CD4-positive, alpha-beta T cell treated with Interleukin-10 for 1 hour (primary cell): ENCODE measurements at places on chromosomes 3 and 15.

- no peak for DNase-seq
Measured at GRCh38 chr3:13492976-13493866, 13.1 kb downstream of the HDAC11 start.

GRCh38 chr15:66766282-66767230 lies 64.5 kb downstream of the SMAD6 start:
- no peak for DNase-seq

DNA sequence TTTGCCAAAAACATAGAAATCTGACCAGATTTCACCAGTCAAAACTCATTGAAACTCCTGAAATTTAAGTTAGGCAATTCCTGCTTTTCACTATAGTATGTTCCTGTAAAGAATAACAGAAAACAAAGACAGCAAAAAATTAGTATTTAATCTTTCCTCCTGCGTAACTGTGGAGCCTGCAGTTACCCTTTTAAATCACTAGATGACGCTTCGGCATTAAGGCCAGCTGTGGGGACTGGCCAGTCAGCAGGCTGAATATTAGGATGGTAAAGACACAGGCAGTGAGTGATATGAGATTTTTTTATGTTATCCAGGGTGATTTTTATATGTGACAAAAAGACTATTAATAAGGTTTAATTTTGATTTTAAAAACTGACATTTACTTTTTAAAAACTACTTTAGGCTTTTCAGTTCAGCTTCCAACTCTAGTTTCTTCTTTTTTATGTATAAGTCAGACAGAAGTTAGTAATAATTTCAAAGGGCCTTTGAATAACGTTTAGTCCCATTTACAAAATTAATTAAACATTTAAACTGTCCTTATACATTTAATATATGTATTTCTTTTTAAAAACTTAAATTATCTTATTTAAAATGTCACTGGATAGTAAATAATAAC lies 165.1 kb downstream of the PPM1L start:
- no peak for DNase-seq

- no peak for DNase-seq
Measured at GRCh38 chr15:59178151-59178695, 28.4 kb upstream of the LDHAL6B start.

DNA sequence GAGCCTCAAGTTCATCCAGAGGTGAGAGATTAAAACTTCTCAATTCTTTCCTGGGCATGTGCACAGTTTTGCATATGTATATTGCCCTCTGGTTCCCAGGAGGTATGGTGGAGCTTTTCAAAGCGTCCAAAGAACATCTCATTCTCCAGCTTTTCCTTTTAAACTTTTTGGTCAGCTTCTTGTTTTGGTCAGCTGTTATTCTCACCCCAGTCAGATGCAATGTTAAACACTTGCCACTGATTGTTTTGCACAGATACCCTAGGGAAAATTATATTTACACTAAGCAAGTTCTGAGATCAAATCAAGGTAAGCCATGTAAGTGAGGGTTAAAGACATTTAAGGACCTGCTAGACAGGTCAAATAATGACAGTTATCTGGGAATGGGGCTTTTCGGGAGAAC lies 261.3 kb downstream of the EDEM1 start:
- DNase-seq: no peak

- DNase-seq: no peak
Measured at GRCh38 chr3:138432576-138433240, 1.7 kb upstream of the ESYT3 start.

DNA sequence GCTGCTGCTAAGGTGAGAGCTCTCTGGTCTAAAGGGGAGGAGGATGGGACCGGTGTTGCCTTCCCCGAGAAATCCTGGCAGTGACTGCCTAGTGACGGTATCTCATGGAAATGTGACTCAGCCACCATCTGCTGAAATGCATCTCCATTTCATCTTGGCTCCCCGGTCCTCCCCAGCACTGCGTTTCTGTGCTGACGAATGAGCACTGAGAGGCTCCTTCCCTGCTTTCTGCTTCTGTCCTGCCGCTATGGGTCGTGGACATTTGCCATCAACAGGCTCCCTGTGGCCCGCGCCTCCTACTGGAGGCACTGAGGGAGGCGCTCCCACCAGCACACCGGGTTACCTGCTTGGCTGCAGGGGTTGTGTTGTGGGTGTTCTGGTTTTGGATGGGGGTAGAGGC lies 13.5 kb upstream of the SEC13 start:
- no peak for DNase-seq

DNA sequence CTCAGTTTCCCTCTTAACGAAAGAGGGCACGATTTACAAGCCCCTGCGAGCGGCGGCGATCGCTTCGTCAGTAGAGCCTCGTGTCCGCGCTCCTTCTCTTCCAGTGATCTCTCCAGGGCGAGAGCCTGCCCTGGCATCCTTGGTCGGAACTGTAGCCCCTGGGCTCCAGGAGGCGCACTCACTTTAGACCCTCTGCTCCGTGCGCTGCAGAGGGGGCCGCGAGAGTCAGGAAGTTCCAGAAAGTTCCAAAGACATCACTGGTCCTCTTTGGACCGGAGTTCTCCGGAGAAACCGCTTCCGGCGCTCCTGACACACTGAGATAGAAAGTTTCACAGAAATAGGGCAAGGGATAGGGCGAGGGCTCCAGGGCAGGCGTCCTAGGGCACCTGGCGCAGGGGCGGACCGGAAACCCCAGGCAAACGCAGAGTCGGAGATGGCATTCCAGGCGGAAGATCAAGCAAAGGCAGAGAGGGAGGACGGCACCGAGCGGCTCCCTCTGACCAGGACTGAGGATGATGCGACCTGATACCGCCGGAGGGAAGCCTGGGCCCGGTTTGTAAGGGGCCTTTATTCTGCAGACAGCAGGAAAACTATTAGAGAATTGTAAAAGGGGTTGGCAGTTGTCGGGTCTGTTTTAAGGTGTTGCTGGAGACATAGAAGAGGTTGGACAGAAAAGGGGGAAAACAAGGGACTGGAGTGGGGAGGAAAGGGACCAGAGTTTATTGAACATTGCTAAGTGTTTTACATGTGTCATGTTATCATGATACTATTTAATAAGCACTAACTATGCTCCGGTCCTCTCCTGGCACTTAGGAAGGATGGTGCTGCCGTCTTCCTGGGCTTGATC lies 1.3 kb upstream of the CPEB1 start:
- DNase-seq: no peak
